ENCODE measurements at places on chromosomes 7 and 10.

DNA sequence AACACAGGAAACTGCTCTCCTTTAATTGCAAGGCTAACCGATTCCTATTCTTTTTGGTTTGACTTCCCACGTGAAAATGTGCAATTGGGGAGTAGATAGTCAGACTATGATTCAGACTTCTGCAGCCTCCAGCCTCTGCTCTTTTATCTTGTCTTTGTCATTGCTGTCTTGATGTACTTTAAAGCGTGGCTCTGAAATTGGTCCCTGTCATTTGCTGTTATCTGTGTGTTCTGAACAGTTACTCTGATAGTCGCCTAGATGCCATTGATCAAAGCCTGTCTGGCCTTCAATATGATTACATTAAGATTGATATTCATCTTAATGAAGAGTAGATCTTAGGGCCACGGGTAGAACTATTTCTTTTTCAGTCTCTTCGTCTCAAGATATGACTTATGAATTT, 799.2 kb downstream of the REEP3 start:
- DNase-seq, result no peak

DNA sequence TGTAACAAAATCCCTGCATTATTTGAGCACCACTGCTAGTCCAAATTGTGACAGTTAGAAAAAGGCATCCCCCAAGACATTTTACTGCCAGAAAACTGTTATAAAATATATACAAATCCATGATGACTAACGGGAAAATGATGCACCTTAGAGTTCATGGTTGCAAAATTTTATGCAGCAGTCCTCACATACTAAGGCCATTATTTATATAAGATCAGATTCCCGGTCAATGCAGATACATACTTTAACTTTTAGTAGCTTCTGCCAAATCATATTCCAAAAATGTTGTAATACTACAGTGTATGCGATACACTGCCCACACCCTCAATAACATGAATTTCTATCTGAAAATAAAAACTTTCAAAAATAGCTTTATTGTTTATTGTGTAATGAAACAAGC, 239.9 kb upstream of the ZNF32 start:
- DNase-seq, result no peak

GRCh38 chr7:133704453-133704852, 422.7 kb upstream of the LRGUK start:
- no peak for DNase-seq

DNA sequence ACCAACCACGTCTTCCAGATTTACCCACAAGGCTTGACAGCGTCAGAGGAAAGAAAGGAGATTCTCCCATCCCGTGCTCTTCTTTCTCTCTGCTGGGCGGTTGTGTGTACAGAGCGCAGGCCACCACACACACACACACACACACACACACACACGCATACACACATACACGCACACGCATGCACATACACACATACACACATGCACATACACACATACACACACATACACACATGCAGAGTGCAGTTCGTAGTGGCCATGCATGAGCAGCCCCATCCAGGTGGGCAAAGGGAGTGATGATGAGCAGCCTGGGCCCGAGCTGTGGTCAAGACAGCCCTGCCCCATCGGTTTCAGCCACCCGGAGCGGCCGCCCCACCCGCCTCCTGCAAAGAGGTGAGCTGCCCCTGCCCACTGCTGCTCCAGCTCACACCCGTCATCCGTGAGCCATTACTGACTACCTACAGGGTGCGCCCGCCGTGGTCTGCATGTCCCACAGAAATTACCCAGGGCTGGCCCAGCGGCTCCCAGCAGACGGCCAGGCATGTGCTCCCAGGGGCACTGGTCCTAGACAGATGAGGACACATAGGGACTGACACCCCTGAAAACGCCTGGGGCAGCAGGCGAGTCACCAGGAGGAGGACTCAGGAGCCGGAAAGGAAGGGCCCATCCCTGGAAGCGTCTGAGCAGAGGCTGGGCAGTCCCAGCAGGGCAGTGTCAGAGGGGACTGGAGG, 69.6 kb downstream of the ASB13 start:
- DNase-seq, result no peak

GRCh38 chr7:43175570-43176200, 63.2 kb downstream of the HECW1 start:
- no peak for DNase-seq

- no peak for DNase-seq
Observed at GRCh38 chr7:36393826-36394225, 4.2 kb downstream of the ANLN start.

GRCh38 chr10:86300931-86301830, 65.4 kb downstream of the GRID1 start:
- no peak for DNase-seq

DNA sequence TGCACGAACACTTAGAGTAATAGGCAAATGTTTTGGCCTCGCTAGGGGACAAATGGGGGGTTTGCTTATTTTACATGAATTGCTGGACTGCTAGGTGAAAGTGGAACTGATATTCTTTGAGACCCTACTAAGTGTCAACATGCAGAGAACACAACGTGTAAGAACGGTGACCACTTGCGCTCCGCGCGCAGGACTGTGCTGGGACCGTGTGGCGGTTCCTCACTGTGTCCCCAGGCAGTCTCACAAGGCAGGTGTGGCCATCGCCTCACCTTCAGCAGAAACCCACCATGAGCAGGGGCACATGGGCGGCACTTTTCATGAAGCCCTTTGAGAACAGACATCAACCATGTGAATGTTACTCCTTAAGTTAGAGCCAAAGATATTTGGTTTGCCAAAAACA, 27.2 kb downstream of the PTPRN2 start:
- DNase-seq, result no peak

DNA sequence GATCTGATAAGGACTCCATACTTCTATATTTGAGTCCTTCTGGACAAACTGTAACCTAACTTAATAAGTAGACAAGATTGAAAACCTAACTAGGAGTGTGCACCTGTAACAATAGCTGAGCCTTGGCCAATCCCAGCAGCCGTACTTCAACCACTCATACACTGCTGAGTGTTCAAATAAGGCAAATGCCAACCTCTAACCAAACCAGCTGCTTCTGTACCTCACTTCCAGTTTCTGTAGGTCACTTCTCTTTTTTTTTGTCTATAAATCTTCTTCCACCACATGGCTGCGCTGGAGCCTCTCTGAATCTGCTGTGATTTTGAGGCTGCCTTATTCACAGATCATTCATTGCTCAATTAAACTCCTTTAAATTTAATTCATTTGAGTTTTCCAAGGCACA, 753.2 kb downstream of the DNAJB9 start:
- no peak for DNase-seq

DNA sequence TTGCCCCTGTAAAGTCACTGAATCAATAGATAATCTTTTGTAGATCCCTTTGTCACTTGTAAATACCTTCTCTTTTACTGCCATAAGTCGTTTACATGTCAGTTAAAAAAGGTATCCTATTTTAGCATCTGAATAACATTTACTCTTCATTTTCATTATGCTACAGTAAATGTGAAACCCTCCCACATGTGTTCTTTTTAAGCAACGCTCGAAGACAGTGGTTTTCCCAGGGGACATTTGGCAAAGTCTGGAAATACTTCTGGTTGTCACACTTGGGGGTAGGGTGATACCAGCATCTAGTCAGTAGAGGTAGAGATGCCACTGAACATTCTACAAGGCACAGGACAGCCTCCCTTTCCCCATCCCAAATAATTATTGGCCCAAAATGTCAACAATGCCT, 23.7 kb downstream of the ATAD1 start:
- no peak for DNase-seq

DNA sequence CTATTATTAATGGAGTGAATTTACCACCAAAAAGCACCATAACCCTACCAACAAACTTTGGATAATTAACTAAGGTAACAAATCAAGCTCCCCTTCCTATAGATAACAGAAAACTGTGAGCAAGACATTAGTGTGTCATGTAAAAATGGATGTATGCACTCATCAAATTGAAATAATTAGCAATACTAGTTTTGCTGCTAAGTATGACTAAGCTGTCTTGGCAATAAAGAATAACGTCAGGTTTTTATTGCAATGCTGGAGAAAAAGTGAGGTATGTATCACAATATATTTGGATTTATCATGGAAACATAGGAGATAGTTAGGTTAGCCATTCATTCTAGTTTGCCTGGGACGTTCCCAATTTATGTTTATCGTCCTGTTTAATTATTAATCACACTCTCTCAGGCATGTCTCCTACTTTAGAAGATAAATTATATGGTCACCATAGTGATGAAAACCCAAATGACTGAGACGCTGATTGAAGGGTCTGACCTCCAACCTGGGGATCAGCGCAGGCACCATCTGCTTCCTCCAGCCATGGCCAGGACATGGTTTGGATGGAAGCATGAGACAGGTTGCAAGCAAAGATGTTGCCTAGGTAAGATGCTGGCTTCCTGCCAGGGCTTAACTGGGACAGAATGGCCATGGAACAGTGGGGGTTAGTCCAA, 125.6 kb downstream of the FANK1 start:
- DNase-seq, result no peak

GRCh38 chr7:41996381-41997035, 240.5 kb downstream of the GLI3 start:
- no peak for DNase-seq

DNA sequence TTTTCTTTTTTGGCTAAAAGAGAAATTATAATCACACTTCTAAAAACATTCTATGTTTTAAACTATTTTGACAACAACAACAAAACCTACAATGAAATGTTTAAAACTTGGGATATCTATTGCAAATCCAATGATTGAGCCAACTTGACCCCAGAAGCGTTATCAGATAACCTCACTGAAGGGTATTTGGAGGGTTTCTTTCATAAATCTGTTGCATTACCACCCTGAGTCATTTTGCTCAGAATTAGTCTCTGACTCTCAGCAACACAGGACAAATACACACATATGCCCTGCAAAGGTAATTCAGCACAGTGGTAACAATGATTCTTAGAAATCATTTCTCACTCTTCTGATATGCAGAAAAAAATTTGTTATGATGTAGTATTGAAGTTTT, 2.3 kb upstream of the COL1A2 start:
- DNase-seq, result no peak

DNA sequence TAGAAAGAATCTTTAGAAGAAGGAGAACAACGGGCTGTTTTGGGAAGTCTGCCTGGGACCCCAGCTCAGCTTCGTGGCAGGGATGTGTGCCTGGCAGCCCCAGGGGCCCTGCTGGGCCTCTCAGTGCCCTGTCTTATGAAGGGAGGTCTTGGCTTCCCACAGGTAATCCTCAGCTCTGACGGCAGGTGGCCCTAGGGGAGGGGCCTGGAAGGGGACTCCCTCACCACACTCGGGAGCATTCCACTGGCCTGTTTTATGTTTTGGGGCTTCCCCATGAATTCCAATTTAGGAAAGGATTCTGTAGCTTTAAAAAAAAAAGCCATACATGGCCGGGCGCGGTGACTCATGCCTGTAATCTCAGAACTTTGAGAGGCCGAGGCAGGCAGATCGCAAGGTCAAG, 3.0 kb upstream of the DMBT1 start:
- DNase-seq, result no peak

DNA sequence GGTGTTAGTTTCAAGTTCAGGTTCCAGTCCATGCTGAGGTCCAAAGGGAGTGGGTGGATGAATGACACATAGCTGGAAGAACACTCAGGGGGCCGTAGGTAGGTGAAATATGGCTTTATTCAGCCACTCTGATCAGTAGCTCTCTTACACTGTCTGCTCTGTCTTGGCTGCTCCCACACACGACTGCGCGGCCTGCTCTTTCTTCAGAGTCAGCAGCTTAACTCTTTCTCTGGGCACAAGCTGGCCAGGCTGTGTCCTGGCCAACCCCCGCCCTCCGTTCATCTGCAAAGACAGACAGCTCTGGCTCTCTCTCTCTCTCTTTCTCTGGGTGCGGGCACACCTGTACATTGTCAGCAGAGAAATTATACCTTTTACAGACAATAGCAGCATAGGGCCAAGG, 317.4 kb upstream of the SORCS1 start:
- no peak for DNase-seq

GRCh38 chr7:155948423-155948822, 136.2 kb upstream of the SHH start:
- DNase-seq, result no peak

- no peak for DNase-seq
Observed at GRCh38 chr7:6153646-6154541, 118.5 kb downstream of the CYTH3 start.

DNA sequence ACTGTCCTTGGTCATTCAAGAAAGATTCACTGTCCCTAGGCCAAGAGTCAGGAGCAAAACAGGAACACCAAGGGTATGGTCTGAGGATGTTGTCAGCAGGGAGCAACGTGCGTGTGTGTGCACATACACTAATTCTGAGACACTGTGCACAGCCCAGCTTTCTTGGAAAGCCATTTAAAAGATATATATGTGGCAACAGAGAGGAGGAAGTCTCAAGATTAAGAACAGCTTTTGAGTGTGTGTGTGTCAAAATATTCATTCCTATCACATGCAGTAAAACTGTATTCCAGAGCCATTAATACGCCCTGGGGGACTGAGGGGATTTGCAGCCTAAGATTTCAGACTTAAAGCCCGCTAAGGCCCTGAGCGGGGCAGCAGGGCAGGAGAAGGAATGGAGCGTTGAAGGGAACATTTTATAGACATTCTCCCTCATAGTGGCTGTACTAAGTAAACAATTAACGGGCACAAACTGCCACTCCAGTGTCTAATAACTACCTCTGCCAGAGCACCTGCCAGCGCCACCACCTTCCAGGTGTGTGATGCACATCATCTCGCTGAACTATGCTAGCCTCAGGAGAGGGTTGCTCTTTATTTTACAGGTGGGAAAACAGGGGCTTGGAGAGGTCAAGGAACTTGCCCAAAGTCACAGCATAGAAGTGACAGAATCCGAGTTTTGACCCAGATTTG, 2.0 kb downstream of the NOD1 start:
- peak; percentile 7 for DNase-seq

Measured in activated T-helper 2 cell treated with anti-CD3 and anti-CD28 coated beads, Interferon-gamma antibody, Interleukin-2, Interleukin-4, amounts not matched to agents 10 μg/mL and 5 μg/mL and 100 μg/mL, durations not matched to agents 14 hours and 24 hours and 36 hours (primary cell).